Adrenal gland (tissue), 19 donors: ENCODE measurements at places on chromosomes 1 and 21. TPM values are rescaled to one million over a fixed set of nuclear protein-coding genes. Genes with fewer than 3 reads are reported as not detected.

Gene USP21
- 27.5 TPM for total RNA-seq

- peak overlapping the region; percentile 95 for H3K4me3 ChIP-seq
- no peaks in the 10 kb centered on the region for H3K27me3 ChIP-seq
- H3K36me3 ChIP-seq, result no peaks in the 10 kb centered on the region
- DNase-seq, result no peak
Measured at GRCh38 chr1:27604579-27605299, 795 bp upstream of the AHDC1 start.

GRCh38 chr1:203663294-203663693 is 36.7 kb downstream of the ATP2B4 start:
- H3K36me3 ChIP-seq, result no peaks in the 10 kb centered on the region
- H3K27ac ChIP-seq, result no peak overlapping the region
- peaks cover 21% of the 10 kb centered on the region for H3K4me1 ChIP-seq
- H3K4me3 ChIP-seq, result no peak overlapping the region
- no peaks in the 10 kb centered on the region for H3K27me3 ChIP-seq
- DNase-seq, result no peak

GRCh38 chr1:52127181-52128180 is 14.4 kb upstream of the ZFYVE9 start:
- H3K4me3 ChIP-seq, result no peak overlapping the region
- H3K27me3 ChIP-seq, result no peaks in the 10 kb centered on the region
- H3K4me1 ChIP-seq, result no peaks in the 10 kb centered on the region
- no peaks in the 10 kb centered on the region for H3K36me3 ChIP-seq
- H3K27ac ChIP-seq, result no peak overlapping the region
- DNase-seq, result peak; percentile 63

Gene GPR25
- total RNA-seq, result not detected
